ENCODE measurements at places on chromosomes 3 and 15.

DNA sequence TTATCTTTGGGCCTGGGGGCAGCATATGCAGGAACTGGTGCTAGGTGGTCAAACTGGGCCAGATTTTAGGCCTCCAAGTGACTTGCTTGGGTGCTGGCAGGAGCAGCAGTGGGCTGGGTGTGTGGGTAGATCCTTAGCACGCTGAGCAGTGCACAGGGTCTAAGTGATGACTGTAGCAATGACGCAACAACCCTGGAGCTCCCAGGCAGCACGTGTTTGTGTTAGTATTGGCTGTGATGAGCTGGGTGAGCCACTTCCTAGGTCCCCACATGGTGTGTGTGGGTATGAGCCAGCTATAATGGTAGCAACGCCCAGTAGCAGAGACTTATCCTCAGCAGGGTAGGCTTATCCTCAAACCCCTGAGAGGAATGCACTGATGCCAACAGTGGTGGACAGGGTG, 570.6 kb upstream of the ROBO1 start:
- DNase-seq = no peak

GRCh38 chr3:43071313-43071893, 34.5 kb downstream of the POMGNT2 start:
- DNase-seq = peak; percentile 45

- no peak for DNase-seq
Observed at GRCh38 chr3:184156522-184156955, 1.4 kb downstream of the DVL3 start.

DNA sequence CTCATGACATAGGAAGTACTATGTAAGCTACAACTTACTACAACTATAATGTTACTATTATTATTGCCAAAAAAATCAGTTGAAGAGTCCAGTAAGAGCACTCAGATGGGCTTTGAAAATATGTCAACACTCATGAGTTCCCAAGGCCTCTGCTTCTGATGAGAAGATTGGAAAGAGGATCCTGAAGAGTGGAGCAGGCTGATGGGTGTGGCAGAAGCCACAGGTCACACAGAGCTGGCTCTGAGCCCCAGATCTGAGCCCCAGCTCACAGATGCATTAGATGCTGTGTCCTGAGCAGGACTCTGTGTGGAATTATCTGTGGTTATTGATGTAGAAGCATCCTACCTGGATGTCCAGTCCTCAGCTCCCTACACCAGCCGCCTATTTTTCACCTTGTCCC, 65.6 kb downstream of the SPSB4 start:
- DNase-seq = no peak

DNA sequence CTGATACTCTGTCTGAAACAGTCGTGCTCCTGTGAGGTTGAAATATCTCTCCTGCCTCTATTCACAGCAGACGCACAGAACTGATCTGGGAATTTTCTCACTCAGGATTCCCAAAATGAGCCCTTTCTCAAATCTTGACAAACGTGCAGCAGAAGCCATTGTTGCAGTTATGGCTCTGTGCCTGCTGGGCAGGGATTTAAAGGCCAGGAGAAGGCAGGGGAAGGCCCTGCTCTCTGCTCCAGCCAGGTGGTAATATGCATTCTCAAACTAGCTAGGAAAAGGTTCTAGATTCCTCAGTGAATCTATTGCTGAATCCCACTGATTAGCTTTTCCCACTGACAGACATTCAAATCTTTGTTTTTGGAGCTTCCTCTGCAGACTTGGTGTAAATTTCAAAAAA, 2.2 kb downstream of the MINAR1 start:
- DNase-seq = no peak

DNA sequence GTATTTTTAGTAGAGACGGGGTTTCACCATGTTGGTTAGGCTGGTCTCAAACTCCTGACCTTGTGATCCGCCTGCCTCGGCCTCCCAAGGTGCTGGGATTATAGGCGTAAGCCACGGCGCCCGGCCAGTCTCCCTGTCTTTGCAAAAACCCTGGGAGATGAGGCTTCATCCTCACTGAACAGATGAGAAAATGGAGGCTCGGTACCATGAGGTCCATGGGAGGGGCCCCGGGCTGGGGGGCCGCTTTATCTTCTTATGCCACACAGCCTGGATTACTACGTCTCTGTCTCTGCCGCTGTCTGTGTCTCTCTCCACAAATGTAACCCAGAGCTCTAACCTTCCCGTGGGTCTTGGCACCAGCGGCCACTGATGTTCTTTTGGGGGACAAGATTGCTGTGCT, 39.1 kb downstream of the ABTB1 start:
- no peak for DNase-seq

GRCh38 chr3:42662037-42662812, 8.7 kb downstream of the ZBTB47 start:
- DNase-seq = no peak

DNA sequence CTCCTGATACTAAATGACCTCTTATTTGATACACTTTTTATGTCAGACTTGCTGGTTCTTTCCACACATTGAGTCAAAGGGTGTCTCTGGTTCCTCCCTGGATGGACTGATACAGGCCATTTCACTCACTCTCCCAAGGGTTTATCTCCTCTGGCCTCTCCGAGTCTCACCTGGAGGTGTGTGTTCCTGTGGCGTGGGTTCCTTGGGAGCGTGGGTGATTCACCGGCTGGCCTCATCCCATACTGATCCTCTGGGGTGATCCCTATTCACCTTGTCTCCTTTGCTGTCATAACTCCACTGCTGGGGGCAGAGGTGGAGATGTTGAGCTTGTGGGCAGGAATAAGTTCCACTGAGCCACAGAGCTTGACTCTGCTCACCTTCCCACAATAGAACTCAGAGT, 61.1 kb downstream of the ST6GAL1 start:
- no peak for DNase-seq

DNA sequence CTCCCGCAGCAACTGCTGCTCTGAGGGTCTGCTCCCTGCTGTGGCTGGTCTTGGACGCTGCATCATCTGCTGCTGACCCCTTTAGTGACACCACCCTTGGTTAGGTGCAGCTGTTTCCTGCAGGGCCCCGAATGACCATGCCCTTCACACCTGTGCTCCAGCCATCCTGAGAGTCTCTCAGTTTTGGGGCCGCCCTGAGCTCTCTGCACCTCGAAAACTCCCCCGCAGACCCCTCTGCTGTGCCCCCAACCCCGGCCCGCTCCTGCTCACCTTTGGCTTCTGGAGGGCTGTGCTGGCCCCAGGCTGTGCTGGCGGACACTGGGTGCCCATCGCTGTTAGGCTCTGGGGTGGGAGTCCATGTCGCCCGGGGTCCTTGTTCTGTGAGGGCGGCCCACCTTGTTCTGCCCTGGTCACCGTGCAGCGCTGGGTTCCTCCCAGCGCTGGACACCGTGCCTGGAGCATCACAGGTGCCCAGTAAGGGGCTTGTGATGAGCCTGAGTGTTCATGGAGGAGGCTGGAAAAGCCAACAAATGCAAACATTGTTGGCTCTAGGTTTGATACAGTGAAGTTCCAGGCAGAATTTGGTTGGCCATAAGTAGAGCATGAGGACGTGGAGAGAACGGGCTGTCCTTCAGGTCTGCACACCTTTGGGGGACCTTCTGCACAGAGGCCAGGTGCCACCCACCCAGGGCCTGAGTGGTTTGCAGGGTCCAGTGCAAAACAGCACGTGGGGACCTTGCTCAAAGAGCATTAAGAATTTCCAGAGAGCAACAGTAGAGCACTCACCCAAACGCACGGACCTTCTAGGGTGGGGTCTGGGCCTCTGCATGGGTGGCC, 12.3 kb downstream of the ABTB1 start:
- no peak for DNase-seq

Data from iPS DF 6.9 (cell line).